Upper lobe of left lung (tissue), 6 donors: ENCODE measurements at places on chromosomes 1 and 21. TPM values are rescaled to one million over a fixed set of nuclear protein-coding genes. Genes with fewer than 3 reads are reported as not detected.

SMYD3 gene
- total RNA-seq, result 109 TPM

NLRP3 gene
- 13.6 TPM for total RNA-seq

ERVH48-1 gene
- total RNA-seq, result 0.10 TPM

PTPRU gene
- total RNA-seq, result 72.5 TPM

- no peaks in the 10 kb centered on the region for H3K36me3 ChIP-seq
- no peaks in the 10 kb centered on the region for H3K4me1 ChIP-seq
- no peaks in the 10 kb centered on the region for H3K27me3 ChIP-seq
- DNase-seq, result no peak
These were observed 277.2 kb upstream of the GJB5 start for GRCh38 chr1:34477632-34478141.

DNA sequence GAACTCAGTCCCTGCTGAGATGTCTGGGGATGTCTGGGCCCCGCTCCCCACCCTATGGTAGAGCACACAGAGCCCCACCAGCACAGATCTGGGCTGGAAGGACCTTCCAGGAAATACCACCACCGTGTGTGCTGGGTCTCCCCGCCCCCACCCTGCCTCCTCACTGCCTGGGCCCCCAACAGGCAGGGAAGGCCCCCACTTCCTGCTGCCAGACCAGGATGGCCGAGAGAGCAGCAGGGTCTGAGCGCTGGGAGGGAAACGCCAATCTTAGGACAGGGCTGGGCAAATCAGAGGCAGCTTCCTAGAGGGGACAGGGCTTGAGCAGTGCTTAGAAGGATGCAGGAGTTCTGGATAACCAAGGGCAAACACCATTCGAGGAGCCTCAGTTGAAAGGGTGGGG lies 11.9 kb downstream of the ADGRB2 start:
- H3K36me3 ChIP-seq, result no peaks in the 10 kb centered on the region
- no peaks in the 10 kb centered on the region for H3K4me1 ChIP-seq
- no peak for DNase-seq
- H3K27me3 ChIP-seq, result peaks cover 3% of the 10 kb centered on the region

DNA sequence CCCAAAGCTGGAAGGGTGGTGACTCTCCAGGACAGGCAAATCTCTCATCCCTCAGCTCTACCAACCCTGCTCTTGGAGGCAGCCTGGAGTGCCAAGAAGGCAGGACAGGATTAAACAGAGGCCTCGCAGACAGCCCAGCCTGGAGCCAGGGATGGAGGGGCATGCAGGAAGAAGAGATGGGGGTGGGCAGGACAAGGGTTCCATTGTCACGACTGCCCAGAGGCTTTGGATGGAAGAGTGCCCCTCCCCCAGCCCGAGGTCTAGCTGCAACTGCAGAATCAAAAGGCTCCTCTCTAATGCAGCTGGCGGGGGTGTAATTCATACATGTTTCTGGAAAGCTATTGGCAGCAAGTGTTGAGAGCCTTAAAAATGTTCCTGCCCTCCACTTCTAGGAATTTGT lies 8.8 kb downstream of the RAB7B start:
- no peak overlapping the region for H3K4me3 ChIP-seq
- no peak overlapping the region for H3K27ac ChIP-seq
- H3K27me3 ChIP-seq, result no peaks in the 10 kb centered on the region

- H3K4me3 ChIP-seq, result no peak overlapping the region
- no peak overlapping the region for H3K27ac ChIP-seq
- DNase-seq, result no peak
These were observed 6.5 kb downstream of the KIAA1614 start for GRCh38 chr1:180919183-180919700.

DNA sequence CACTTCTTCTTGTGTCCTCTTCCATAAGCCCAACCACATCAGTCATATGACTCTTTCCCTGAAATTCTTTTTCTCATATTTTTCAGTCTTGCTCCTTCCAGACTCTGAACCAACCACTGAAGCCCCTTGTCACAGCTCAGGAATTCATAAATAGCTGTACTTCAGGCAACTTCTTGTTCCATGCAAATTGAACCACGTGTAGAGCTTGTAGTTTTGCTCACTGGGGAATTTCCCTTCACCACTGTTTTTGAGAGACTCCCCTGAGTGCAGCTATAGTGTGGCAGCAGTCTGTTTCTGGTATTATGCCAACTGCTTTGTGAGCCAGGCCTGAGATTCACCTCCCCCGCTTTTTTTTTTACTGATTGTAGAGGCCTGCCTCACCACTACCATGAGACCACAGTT lies 150.3 kb upstream of the SPAG17 start:
- H3K27me3 ChIP-seq, result no peaks in the 10 kb centered on the region
- no peak for DNase-seq
- H3K36me3 ChIP-seq, result no peaks in the 10 kb centered on the region
- no peak overlapping the region for H3K27ac ChIP-seq
- H3K4me3 ChIP-seq, result no peak overlapping the region
- H3K4me1 ChIP-seq, result peaks cover 5% of the 10 kb centered on the region

DNA sequence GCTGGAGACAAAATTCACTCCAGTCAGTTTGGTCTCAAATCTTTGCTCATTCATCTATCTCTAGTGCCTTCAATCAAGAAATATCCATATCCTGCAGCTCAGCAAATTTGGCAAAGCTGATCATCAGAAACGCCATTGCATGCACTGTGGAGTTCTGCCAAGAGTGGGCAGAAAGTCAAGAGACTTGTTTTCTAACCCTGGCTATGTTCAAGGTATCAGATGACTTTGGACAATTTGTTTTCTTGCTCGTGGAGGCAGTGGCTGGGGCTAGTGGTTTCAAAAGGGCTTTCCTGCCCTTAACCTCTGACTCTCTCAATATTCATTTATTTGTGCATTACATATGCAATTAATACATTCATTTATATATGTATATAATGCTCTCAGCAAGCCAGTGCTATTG lies 12.8 kb upstream of the LRRC52 start:
- no peak for DNase-seq
- no peaks in the 10 kb centered on the region for H3K36me3 ChIP-seq
- no peak overlapping the region for H3K27ac ChIP-seq
- peaks cover 14% of the 10 kb centered on the region for H3K4me1 ChIP-seq
- no peaks in the 10 kb centered on the region for H3K27me3 ChIP-seq

GRCh38 chr1:233520261-233521191 lies 93.4 kb upstream of the KCNK1 start:
- no peak overlapping the region for H3K27ac ChIP-seq
- H3K36me3 ChIP-seq, result no peaks in the 10 kb centered on the region
- no peak for DNase-seq
- H3K4me1 ChIP-seq, result no peaks in the 10 kb centered on the region
